Activated CD4-positive, alpha-beta memory T cell treated with anti-CD3 and anti-CD28 coated beads for 36 hours (primary cell): ENCODE measurements at places on chromosomes 12 and 14. TPM values are rescaled to one million over a fixed set of nuclear protein-coding genes. Genes with fewer than 3 reads are reported as not detected.

DNA sequence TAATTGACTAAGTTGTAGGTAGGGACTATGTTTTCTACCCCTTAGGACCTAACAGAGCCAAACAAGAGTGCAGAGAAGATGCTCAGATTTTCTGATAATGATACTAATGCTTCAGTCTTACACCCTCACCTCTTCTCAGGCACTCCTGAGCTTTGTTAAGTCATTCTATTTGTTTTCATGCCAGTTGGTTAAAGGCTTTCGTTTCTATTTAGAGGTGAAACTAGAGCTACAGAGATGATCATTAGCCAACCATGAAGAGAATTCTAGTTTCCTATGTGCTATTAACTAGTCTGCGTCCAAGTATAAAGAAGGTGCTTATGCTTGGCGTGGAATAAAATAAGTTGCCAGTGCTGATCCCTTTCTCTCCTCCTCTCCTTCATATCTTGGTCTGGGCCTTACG, 34.6 kb upstream of the PYGL start:
- H3K27ac ChIP-seq = no peak overlapping the region
- peaks cover 2% of the 10 kb centered on the region for H3K27me3 ChIP-seq
- H3K4me3 ChIP-seq = no peak overlapping the region
- DNase-seq = no peak

DNA sequence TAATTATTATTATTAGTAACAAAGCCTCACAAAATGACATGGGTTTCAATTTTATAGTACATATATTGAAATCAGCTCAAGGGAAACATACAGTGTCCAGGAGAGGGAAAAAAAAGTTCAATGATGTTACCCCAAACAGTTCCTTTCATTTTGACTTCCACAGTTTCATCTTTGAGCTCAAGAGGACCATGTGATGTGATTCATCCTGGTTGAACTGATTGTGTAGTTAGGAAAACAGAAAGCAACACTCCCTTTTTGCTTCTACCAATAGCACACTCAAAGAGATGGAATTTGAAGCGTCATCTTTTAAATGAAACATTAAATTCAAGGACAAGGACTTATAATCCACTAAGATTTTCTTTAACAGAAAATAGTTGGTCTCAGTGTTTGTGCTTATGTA, 461.0 kb downstream of the FOXG1 start:
- no peak overlapping the region for H3K27ac ChIP-seq
- H3K36me3 ChIP-seq = no peaks in the 10 kb centered on the region
- no peaks in the 10 kb centered on the region for H3K27me3 ChIP-seq

DNA sequence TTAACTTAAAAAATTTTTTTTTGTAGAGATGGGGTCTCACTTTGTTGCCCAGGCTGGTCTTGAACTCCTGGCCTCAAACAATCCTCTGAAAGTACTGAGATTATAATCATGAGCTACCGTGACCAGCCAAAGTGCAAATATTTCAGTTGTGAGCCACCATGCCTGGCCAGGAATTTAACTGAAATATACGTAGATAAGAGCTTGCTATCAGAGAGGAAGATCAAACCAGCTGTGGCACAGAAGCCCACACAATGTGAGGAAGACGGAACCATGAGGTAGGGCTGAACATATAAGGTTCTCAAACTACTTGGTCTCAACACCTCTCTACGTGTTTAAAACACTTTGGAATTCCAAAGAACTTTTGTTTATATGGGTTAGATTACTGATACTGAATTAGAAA, 29.1 kb downstream of the ATG14 start:
- peaks cover 38% of the 10 kb centered on the region for H3K36me3 ChIP-seq
- no peaks in the 10 kb centered on the region for H3K27me3 ChIP-seq
- DNase-seq = no peak

Gene OR6C74
- total RNA-seq = not detected

GRCh38 chr12:91523831-91524230, 341.2 kb upstream of the DCN start:
- H3K4me3 ChIP-seq = no peak overlapping the region
- DNase-seq = no peak
- H3K4me1 ChIP-seq = no peaks in the 10 kb centered on the region
- peaks cover 5% of the 10 kb centered on the region for H3K27me3 ChIP-seq
- no peak overlapping the region for H3K27ac ChIP-seq
- H3K36me3 ChIP-seq = peaks cover 4% of the 10 kb centered on the region

Gene JAG2
- 1.6 TPM for total RNA-seq

DNA sequence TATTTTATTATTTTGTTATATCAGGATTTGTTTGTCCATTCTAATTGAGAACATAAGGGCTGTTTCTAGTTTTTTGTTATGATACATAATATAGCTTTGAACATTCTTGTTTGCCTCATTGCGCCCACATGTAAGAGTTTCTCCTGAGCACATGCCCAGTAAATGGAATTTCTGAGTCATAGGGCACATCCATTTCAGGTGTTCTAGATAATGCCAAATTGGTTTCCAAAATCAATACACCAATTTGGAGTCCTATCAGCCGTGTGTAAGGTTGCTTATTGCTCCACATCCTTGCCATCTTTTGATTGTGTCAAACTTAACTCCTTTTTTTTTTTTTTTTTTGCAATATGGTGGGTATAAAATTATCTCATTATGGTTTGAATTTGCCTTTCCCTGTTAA, 97.9 kb upstream of the RESF1 start:
- no peaks in the 10 kb centered on the region for H3K27me3 ChIP-seq
- no peak for DNase-seq
- H3K36me3 ChIP-seq = no peaks in the 10 kb centered on the region
- H3K27ac ChIP-seq = peak overlapping the region; percentile 5
- peaks cover 21% of the 10 kb centered on the region for H3K4me1 ChIP-seq

Gene GLIPR1L2
- 0.24 TPM for total RNA-seq

- H3K4me1 ChIP-seq = peaks cover 8% of the 10 kb centered on the region
- H3K36me3 ChIP-seq = no peaks in the 10 kb centered on the region
- H3K27ac ChIP-seq = no peak overlapping the region
- no peak overlapping the region for H3K4me3 ChIP-seq
Measured at GRCh38 chr14:54175298-54175942, 218.8 kb upstream of the BMP4 start.

DNA sequence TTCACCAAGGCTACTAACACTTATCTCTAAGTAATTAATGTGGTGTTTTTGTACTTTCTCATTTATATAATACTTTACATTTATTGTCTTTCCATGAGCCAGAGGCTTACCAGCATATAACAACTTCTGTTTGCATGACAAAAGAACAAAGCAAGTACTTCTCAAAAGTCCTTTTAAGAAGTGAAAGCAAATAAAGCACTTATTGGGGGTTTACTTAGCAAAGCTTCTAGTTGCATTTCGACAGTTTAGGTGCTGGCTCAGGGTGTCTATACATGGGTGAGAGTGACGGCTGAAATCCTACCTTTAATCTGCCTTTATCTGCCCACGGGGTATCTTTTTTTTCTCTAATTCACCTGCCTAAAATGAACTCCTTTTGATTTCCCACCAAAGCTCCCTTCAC, 21.0 kb upstream of the DCN start:
- DNase-seq = no peak
- no peaks in the 10 kb centered on the region for H3K36me3 ChIP-seq
- no peaks in the 10 kb centered on the region for H3K4me1 ChIP-seq
- H3K27me3 ChIP-seq = no peaks in the 10 kb centered on the region

Gene KRT8
- 0.51 TPM for total RNA-seq

- no peak overlapping the region for H3K27ac ChIP-seq
- no peaks in the 10 kb centered on the region for H3K36me3 ChIP-seq
- no peaks in the 10 kb centered on the region for H3K4me1 ChIP-seq
Measured at GRCh38 chr12:83866477-83866876, 1046.1 kb downstream of the SLC6A15 start.

- DNase-seq = no peak
- no peaks in the 10 kb centered on the region for H3K27me3 ChIP-seq
- no peak overlapping the region for H3K27ac ChIP-seq
- H3K4me3 ChIP-seq = no peak overlapping the region
- no peaks in the 10 kb centered on the region for H3K4me1 ChIP-seq
Measured at GRCh38 chr14:102998393-102998792, 59.0 kb downstream of the CDC42BPB start.

DNA sequence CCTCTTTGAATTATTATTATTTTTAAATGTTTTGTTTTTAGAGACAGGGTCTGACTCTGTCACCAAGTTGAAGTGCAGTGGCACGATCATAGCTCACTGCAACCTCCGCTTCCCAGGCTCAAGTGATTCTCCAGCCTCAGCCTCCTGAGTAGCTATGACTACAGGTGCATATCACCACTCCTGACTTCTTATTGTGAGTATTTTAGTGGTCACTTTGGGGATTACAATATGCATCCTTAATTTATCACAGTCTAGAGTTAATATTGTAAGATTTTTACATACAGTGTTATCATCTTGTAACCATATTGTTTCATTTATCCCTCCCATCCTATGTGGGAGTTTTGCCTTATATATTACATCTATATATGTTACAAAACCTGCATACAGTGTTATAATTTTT, 13.4 kb downstream of the FGF23 start:
- H3K36me3 ChIP-seq = no peaks in the 10 kb centered on the region
- peaks cover 11% of the 10 kb centered on the region for H3K27me3 ChIP-seq
- H3K4me1 ChIP-seq = no peaks in the 10 kb centered on the region
- DNase-seq = no peak
- no peak overlapping the region for H3K4me3 ChIP-seq

Gene IFNG
- total RNA-seq = 535 TPM
